ENCODE measurements at places on chromosomes 3 and 15.
A peak's percentile ranks its signal among the peaks of the same experiment; 100 is the strongest.

DNA sequence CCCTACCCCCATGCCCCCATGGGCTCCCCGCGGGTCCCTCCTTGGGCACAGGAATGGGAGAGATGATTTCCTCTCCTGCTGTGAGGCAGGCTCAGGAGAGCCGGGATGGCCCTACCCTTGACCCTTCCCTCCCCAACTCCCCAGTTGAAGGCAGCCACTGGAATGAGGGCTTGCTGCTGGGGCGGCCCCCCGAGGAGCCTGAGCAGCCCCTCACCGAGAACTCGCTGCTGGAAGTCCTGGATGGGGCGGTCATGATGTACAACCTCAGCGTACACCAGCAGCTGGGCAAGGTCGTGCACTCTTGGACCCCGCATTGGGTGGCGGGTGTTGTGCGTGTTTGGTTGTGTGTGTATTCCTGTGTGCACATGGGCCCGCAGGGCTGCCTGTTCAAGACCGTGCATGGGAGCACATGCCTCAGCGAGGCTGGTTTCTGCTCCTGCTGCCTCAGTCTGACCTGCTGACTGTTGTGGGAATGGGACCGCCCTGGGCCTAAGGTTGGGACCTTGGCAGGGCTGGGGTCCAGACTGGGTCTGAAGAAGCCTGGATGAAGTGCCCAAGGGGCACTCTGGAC is 14.0 kb downstream of the AMIGO3 start:
- no peak for DNase-seq

DNA sequence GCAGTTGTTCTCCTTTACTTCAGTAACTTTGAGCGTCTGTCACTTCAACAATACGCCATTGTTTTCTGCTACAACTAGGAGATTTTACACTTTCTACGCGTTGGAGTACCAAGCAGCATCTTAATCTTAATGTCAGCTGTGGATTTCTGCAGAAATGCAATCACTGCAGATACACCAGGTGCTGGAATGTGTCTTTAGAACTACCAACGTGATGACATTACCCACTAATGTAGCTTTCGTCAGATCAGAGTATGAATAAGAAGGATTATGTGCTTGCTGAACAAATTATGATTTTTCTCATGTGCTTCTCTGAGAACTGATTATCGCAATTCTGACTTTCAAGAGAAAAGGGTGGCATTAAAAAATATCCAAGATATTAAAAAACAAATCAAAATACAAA is 77.5 kb upstream of the CNTN3 start:
- DNase-seq, result no peak

- DNase-seq, result peak; percentile 38
Observed at GRCh38 chr3:48694610-48695392, 9.1 kb upstream of the NCKIPSD start.

DNA sequence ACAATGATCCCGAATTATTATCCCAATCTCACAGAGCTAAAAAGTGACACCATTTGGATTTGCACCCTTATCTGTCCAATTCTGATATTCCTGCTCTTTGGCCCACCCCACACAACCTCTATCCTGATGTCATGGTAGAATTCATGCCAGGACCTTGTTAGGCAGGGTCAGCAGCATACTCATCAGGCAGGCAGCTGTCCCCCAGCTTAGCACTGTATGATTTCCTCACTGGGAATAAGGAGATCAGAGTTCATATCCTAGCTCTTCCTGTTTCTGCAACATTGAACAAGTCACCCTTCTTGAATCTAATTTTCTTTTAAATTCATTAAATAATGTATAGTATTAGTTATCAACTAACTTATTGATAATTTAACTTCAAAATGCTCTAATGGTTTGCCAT is 12.0 kb upstream of the C3orf80 start:
- no peak for DNase-seq

- DNase-seq, result no peak
Observed at GRCh38 chr15:59553879-59554735, 57.5 kb upstream of the GCNT3 start.

DNA sequence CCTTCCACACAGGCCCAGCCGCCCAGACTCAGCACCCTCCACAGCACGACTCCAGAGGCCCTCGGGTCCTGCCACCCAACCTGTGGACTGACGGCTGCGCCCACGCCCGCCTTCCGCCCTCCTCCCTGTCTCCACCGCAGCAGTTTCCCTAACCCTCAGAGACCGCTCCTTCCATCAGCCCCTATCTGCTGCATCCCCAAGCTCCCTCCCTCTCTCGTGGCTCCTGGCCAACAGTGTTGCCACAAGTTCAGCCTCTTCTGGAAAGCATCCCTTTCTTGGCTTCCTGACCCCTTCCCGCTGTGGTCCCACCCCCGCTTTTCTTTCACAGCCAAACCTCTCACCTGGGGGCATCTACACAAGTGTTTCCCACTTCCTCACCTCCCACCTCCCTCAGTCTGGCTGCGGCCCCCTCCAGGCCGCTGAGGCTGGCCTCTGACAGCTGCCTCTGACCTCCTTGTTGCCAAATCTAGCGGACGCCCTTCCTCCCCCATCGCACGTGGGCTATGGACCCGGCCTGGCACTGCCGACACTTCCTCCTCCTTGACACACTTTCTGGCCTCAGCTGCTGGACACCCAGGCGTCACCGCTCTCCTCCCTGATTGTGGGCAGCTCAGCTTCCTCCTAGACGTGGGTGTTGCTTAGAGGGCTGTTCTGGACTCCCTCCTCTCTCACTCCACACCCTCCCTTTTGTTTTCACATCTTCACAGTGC is 168.8 kb upstream of the TLE3 start:
- no peak for DNase-seq

DNA sequence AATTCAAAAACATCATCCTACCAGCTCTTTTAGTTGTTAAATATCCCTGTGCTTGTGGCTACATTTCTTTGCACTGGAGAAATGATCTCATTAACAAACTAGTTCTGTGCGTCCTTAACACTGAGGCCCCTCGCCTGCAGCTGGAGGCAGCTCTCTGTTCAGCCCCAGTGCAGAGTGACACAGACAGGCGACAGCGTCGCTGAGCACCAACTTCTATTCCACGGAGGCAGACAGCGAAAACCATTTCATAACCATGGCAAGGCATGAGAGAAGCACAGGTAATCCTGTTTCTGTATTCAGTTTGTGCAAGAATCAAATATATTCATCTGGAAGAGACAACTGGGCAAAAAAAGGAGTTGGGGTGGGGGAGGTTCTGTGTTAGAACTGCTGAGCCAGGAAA is 530.7 kb downstream of the ZIC1 start:
- DNase-seq, result no peak

GRCh38 chr3:53577506-53577905 is 83.1 kb downstream of the CACNA1D start:
- DNase-seq, result no peak

DNA sequence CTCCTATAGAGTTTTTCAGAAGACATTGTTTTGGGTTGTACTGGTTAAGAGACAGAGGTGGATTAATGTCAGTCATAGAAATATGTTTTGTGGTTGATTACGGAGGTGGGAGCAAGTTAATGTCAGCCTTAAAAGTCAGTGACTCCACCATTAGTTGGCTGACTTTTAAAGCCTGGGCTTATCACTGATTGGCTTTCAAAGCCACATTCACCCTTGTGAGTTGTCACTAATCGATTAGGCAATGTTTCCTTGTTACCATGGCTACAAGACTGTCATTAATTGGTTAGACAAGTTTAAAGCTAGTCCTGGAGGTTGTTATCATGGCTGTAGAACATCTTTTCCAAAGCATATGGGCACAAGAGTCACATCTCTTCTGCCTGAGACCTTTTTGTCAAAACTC is 73.0 kb downstream of the NEO1 start:
- DNase-seq, result no peak

DNA sequence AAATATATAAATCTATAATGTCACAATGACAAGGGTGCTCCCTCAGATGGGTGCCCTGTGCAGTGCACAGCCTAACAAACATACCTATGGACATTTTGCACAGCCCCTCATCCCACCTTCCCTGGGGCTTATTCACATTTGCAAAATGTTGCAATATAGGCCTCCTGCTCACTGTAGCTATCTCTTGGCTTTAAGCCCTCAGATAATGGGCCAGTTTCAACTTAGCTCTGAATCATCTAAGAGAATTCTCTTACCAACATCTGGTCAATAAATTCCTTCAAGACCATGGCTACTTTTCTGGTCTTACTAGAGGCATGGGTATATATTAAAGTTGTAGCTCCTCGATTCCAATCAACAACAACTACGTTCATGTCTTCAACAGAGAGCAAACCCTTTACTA is 17.9 kb downstream of the LIPH start:
- no peak for DNase-seq

- DNase-seq, result no peak
Observed at GRCh38 chr3:30691249-30691880, 85.0 kb downstream of the TGFBR2 start.

- DNase-seq, result no peak
Observed at GRCh38 chr3:30597131-30597768, 9.2 kb upstream of the TGFBR2 start.

DNA sequence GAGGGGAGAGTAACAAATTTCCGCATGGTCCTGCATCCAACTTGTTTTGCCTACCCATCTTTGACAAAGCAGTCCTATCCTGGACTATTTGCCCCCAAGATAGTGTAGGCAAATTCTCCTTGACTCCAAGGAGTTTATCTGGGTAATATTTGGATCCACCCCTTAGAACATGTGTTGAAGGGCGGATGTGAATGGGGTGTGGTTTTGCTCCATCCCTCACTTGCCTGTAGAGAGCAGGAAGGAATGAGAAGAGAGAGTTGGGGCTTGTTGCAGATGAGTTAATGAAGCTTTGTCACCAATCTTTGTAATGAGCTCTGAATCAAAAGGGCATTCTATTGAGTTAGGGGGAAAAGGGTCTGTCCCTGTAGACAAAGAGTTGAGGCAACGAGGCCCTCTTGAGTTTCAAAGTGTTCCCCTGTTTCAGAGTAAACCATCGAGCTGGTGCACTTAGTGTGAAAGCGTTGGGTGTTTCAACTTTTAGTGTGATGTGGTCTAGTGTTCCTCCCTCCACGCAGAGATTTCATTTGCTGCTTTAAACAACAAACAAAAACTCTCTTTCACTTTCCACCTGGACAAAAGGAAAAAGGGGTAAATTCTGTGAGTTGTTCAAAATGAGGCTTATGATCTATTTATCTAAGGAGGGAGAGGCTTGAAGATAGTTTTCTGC is 42.2 kb upstream of the PPARG start:
- DNase-seq, result no peak

DNA sequence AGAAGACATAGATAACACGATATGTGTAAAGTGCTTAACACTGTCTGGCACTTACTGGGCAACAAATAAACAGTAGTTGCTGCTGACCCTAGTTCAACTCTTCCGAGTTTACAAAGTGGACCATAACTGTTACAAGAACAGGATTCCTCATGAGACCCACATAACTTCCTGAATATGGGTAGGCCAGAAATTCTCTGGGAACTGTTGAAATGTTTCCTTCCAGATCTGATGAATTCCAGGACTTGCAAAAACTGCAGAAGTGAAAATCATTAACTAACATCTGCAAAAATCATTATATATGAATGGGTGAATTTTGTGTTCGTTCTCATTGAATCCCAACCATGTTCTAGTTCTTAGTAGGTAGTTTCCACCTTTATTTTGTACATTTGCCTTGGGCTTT is 181.7 kb upstream of the MME start:
- DNase-seq, result no peak

DNA sequence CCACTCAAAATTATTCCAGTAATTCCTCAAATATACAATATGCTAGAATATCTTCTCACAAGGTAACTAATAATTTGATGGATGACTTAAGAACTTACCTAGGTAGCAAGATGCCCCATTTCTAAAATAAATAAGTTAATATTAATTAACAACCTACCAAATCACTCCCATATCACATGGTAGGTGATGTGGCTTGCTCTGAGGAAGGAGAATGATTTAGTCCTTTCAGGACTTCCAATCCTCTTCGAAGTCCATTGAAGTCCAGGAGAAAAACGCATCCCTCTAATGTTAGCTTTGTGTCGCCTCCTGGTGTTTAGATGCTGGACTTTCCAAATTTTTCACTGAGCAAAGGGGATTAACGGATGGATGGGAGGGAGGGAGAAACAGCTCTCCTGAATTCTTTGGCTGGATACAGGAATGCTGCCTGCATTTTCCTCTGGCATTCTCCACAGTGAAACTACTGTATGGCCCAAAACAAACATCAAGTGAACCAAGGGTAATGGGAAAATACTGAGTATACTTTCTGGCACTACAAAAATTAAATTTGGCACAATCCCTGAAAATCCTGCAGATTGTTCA is 58.6 kb downstream of the PRICKLE2 start:
- DNase-seq, result peak; percentile 8

DNA sequence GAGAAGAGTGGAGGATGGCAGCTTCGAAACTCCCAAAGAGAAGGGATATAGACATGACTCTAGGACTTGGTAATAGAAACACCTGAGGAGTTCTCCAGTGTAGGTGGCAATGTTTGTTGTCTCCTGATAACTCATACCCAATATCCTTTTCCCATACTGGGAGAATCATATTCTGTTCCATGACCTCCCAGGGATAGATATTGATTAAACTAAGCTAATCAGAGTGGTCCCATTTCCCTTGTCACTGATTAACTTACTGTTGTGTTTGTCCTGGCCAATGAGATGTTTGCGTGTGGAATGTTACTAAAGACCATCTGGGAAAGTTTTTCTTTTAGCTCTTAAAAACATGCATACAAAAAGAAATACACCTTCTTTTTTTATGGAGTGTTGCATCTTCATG is 85.6 kb downstream of the RPL22L1 start:
- no peak for DNase-seq

DNA sequence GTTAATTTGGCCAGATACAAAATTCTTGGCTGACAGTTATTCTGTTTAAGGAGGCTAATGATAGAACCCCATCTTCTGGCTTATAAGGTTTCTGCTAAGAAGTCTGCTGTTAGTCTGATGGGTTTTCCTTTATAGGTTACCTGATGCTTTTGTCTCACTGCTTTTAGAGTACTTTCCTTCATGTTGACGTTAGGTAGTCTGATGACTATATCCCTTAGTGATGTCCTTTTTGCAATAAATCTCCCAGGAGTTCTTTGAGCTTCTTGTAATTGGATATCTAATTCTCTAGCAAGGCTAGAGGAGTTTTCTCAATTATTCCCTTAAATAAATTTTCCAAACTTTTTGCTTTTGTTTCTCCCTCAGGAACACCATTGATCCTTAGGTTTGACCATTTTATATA is 114.1 kb upstream of the CDIN1 start:
- DNase-seq, result no peak

DNA sequence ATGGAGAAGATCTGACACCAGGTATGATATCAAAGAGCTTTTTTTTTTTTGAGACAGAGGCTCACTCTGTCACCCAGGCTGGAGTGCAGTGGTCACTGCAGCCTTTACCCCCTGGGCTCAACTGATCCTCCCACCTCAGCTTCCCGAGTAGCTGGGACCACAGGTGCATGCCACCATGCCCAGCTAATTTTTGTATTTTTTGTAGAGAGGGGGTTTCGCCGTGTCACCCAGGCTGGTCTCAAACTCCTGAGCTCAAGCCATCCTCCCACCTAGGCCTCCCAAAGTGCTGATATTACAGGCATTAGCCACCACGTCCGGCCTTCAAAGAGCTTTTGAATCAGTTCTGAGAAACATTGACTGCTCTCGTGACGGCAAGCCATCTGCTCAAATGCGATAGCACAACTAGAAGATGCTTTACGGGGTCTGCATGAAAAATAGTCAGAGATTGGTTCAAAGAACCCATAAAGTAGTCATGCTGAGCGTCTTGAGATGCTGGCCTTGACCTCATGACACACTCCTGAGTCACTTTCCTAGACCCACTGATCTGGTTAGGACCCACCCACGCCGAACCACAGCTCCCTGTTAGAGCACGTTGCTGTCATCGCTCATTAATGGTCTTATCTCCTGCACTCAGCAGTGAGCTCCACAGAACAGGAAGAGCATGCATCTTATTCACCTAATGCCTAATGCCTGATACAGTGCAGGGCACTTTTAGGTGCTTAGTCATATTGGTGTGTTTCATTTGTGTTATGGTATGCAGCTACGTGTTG is 57.0 kb upstream of the NR2F2 start:
- DNase-seq, result no peak

Measured in NCI-H1092 treated with DMSO at 0.1 percent for 48 hours (cell line).